Tibial nerve (tissue), 4 donors: ENCODE measurements at places on chromosomes 7 and 10.

DNA sequence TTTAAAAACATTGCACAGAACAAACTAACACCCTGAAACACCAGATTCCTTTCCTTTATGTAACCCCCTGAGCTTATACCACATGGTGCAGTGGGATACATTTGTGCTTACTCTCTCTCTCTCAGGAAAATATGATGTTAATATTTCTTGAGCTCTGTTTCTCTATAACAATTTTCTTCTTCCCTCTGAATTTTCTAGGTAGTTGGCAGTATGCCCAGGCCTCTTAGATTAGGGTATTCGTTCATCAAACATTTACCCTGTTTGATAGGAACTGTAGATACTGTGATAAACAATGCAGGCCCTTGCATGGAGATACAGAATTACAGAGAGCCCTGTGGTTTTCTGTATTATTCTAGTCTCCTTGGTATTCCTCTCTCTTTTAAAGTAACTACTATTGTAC, 567.8 kb downstream of the IPMK start:
- H3K4me3 ChIP-seq, result no peak overlapping the region
- DNase-seq, result no peak
- H3K4me1 ChIP-seq, result no peaks in the 10 kb centered on the region
- no peaks in the 10 kb centered on the region for H3K36me3 ChIP-seq
- H3K27me3 ChIP-seq, result no peaks in the 10 kb centered on the region

- no peaks in the 10 kb centered on the region for H3K27me3 ChIP-seq
- no peaks in the 10 kb centered on the region for H3K36me3 ChIP-seq
- H3K4me1 ChIP-seq, result peaks cover 4% of the 10 kb centered on the region
- DNase-seq, result no peak
These were observed 172.6 kb downstream of the OTUD1 start for GRCh38 chr10:23611308-23612029.

GRCh38 chr10:47111329-47111862, 188.6 kb upstream of the GDF10 start:
- DNase-seq, result no peak
- H3K27me3 ChIP-seq, result no peaks in the 10 kb centered on the region
- H3K4me3 ChIP-seq, result no peak overlapping the region
- H3K36me3 ChIP-seq, result no peaks in the 10 kb centered on the region

GRCh38 chr7:36865019-36865418, 140.7 kb upstream of the AOAH start:
- no peaks in the 10 kb centered on the region for H3K27me3 ChIP-seq
- H3K4me3 ChIP-seq, result no peak overlapping the region
- peaks cover 72% of the 10 kb centered on the region for H3K36me3 ChIP-seq
- H3K4me1 ChIP-seq, result no peaks in the 10 kb centered on the region
- no peak overlapping the region for H3K27ac ChIP-seq

- H3K4me1 ChIP-seq, result no peaks in the 10 kb centered on the region
- no peak overlapping the region for H3K4me3 ChIP-seq
- no peaks in the 10 kb centered on the region for H3K36me3 ChIP-seq
- no peaks in the 10 kb centered on the region for H3K27me3 ChIP-seq
- no peak overlapping the region for H3K27ac ChIP-seq
- DNase-seq, result no peak
These were observed 13.5 kb downstream of the SLC25A13 start for GRCh38 chr7:96308253-96308949.

DNA sequence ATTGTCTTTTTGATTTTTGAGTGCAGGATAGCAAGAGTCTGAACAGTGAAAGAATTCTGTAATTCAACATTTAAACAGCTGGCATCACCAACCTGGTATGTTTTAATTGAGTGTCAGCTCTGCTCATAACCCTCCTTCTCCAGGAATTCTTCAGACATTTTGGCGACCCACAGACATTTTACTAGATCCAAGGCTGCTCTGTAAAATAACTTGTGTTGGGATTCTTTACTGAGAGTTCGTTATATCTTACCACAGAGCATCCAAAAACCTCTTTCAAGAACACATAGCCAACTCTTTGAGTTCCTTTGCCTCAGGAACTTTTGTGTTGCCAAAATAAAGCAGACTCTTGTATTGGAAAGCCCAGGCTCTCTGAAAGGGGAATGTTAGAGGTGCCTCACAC, 27.7 kb upstream of the SORCS3 start:
- H3K36me3 ChIP-seq, result no peaks in the 10 kb centered on the region
- H3K27ac ChIP-seq, result no peak overlapping the region
- no peak overlapping the region for H3K4me3 ChIP-seq
- DNase-seq, result no peak
- H3K27me3 ChIP-seq, result no peaks in the 10 kb centered on the region
- H3K4me1 ChIP-seq, result no peaks in the 10 kb centered on the region

DNA sequence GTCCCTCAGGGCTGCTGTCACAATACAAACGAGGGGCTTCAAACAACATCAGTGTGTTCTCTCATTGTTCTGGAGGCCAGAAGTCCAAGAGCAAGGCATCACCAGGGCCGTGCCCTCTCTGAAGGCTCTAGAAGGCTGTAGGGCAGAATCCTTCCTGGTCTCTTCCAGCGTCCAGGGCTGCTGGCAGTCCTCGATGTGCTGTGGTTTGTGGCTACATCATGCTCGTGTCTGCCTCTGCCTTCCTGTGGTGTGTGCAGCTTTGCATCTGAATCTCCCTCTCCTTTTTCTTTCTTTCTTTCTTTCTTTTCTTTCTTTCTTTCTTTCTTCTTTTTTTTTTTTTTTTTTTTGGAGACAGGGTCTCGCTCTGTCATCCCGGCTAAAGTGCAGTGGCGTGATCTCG, 103.5 kb downstream of the INSYN2A start:
- H3K27me3 ChIP-seq, result no peaks in the 10 kb centered on the region
- H3K4me3 ChIP-seq, result no peak overlapping the region
- H3K27ac ChIP-seq, result no peak overlapping the region
- DNase-seq, result no peak
- H3K36me3 ChIP-seq, result no peaks in the 10 kb centered on the region

- no peak overlapping the region for H3K27ac ChIP-seq
- H3K27me3 ChIP-seq, result no peaks in the 10 kb centered on the region
- H3K4me1 ChIP-seq, result no peaks in the 10 kb centered on the region
- DNase-seq, result no peak
- H3K4me3 ChIP-seq, result no peak overlapping the region
These were observed 918.9 kb downstream of the GRID1 start for GRCh38 chr10:85447690-85448089.

DNA sequence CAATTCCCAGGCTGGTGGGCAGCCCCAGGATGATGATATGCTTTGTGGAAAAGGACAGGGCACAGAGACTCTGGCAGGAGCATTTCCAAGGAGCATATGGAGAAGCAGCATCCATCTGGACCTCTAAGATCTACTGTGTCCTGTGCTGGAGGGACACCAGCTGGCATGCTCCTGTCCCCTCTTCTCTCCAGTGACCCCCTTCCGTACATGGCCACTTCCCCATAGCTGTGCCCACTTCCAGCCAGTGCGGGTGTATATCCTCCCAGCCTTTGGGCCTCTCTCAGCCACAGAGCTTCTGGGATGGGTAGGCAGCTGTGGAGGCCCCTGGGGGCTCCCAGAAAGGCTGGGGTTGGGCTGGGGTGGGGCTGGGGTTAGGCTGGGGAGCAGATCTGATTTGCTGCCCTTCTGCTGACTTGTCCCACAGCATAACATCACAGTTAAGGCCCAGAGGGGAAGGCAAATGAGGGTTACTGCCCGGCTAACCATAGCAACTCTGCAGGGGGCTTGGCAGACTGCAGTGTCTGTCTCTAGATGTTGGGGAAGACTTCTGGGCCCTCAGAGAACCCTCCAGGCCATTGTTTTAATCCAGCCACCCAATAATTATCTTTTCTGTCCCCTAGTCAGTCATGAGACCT, 6.3 kb downstream of the NPFFR1 start:
- no peak overlapping the region for H3K4me3 ChIP-seq
- DNase-seq, result no peak
- peaks cover 13% of the 10 kb centered on the region for H3K27me3 ChIP-seq
- no peaks in the 10 kb centered on the region for H3K4me1 ChIP-seq
